ENCODE measurements at places on chromosomes 11 and 22.

DNA sequence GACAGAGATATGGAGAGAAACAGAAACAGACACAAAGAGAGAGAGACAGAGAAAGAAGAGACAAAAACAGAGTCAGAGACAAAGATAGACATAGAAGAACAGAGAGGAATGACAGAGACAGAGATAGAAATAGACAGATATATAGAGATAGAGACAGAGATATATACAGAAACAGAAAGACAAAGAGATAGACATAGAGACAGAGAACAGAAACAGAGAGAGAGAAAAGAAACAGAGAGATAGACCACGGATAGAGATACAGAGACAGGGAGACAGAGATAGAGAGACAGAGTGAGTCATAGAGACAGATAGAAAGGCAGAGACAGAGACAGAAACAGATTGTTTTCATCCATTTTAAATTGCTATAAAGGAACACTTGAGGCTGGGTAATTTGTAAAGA lies 12.3 kb upstream of the MPEG1 start:
- no peak for DNase-seq

GRCh38 chr22:37126882-37127281 lies 17.4 kb upstream of the TMPRSS6 start:
- DNase-seq, result no peak

DNA sequence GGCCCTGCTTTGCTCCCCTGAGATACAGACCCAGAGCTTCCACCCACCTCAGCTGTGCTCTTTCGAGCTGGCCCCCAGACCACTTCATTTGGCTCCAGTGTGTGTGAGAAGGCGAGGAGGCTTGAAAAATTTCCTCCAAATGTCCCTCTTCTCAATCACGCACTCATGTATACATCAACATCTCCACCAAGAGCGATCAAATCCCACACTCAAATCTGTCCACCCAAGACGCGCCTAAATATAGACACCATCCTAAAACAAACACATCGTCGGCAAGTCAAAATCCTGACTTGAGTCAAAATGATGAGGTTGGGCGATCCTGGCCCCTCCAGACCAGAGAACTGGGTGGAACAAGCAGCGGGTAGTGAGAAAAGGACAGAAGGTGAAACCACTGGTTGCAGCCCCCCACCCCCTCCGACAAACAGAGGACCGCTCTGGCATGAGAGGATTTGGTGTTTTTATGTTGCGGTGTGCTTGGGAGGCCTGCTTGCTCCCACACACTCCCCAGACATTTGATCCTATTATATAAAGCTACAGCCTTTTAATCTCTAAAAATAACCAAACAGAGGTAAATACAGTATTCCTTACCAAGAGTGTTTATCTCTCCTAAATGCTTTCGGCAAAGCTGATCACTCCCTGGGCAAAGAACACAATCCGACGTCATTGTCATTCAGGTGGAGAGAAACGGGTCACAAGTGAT lies 10.2 kb downstream of the MN1 start:
- DNase-seq, result no peak

- DNase-seq, result no peak
Measured at GRCh38 chr22:35812600-35812999, 94.9 kb downstream of the APOL5 start.

DNA sequence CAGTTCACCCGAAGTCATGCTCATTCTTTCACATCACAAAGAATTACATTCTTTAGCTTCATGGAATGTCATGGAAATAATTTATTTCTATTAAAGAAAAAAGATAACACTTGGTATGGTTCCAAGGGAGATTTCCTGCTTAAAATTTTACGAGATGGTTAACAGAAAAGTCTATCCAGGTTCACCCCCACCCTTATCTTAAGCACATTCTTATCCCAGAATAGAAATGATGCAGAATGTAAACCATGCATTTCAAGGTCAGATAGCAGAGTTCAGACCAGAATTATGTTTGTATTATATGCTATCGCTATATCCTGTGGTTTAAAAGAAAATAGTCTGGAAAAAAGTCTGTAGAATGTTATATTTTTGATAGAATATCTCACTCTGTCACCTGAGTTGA lies 58.7 kb downstream of the GAS2 start:
- DNase-seq, result no peak

DNA sequence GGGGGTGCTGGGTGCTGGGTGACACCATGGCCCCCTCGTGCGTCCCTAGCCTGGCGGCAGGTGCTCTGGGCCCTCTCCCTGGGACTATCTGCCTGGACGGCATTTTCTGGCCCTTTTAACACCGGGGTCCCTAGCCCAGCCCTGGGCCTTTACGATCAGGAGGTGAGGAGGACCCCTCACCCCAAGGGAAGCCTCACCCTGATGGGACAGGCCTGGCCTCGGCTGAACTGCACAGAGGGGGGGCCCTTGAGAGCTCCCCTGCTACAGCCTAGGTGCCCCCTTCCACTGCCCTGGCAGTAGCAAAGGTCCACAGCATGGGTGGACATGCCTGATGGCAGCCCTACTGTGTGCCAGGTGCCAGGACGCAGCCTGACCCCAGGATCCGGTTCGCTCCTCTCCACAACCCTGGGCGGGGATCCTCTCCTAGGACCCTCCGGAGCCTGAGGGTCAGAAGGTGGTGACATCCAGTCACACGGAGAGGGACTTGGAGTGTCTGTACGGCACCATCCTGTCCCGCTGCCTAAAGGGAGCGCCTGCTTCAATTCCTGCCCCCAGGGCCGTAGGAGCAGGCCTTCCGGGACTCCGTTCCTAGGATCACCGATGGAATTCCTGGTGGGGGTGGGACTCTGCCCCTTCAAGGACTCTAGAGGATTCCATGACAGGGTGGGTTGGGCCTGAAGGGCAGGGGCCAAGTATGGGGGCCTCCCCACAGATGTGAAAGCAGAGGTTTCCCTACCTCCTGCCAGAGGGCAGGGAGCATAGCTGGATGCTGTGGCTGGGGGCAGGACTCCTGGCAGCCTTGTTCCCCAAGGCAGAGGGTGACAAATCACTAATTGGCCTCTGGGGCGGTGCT lies 33.0 kb upstream of the TH start:
- no peak for DNase-seq

- DNase-seq, result no peak
Measured at GRCh38 chr11:8531982-8532381, 62.0 kb downstream of the STK33 start.

DNA sequence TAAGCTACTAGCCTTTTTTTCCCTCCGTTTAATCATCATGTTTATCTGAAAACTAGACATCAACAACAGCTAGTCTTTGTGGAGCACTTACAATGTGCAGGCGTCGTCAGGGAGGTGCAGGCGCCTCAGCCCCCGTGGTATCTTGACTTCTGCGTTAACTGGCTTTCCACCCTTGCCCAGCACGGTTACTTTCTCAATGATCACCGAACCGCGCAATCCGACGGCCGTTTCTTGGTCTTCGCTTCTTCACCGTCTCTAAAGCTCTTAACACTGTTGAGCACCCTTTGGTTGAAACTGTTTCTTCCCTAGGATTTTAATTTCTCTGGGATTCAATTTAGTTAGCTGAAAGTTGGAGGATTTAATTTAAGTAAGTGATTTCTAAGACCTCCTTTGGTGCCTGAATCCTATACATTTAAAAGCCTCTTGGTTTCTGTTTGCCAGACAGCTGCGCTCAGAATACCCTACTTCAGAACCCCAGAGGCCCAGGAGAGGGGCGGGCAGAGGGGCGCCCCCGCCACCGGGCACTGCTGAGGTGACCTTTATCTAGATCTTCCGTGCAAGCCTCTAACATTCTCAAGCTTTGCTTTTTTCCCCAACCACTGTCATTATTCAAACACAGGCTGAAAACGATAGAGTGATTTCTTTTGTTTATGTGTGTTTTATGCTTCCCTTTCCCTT lies 18.0 kb upstream of the TMEM218 start:
- DNase-seq, result no peak

DNA sequence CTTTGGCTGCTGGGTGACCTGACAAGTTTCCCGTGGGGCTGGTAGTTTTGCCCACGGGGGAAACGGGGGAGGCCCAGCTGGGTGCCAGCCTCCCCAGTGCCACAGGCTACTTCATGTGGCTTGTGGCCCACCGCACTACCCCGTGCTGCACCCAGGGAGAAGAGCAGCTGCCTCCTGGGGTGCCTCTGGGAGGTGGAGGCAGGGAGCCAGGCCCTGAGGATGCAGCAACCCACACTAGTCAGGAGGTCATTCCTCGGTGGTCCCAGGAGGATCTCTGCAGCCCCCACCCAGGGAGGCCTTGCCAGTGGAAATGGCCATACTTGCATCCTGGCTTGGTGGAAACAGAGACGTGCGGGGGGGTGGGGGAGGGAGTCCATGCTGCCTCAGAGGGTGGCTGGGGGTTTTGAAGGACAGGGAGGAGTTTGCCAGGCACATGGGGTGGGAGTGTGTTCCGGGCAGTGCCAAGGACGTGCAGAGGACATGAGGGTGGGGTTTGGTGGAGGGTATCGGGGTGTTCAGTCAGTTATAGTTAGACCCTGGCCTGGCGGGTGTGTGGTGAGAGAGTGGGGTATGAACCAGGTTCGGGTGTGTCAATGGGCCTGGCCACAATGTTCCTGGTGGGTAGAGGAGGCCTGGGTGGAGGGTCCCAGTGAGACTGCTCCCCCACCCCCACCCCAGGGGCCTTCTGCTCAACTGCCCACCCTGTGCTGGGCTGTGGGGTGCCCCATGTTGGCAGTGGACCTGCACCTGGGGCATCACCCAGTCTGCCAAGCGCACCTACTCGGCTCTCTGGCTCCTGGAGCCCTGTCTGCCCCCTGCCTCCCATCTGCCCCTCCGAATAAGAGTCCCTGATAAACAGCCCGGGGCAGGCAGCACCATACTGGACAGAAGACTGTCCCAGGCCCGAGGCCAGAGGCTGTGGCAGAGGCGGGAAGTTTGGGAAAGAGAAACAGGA lies 3.8 kb downstream of the PIM3 start:
- no peak for DNase-seq

DNA sequence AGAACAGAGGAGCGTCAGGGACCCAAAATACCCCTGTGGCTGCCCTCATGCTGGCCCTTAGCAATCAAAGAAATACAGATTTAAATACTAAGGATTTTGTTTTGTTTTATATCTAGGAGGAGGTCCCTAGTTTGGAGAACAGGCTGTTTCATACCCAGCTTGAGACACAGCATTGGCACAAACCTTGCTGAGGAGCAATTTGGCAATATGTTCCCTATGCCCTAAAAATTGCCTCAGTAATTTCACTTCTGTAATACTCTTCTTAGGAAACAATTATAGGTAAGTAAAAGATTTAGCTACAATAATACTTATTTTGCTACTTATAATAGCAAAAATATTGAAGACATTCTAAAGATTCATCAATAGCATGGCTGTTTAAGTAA lies 37.0 kb downstream of the TSKU start:
- DNase-seq, result no peak
